ENCODE measurements at places on chromosomes 3 and 15.

- DNase-seq, result no peak
These were observed 39.8 kb downstream of the CGGBP1 start for GRCh38 chr3:88019024-88019423.

DNA sequence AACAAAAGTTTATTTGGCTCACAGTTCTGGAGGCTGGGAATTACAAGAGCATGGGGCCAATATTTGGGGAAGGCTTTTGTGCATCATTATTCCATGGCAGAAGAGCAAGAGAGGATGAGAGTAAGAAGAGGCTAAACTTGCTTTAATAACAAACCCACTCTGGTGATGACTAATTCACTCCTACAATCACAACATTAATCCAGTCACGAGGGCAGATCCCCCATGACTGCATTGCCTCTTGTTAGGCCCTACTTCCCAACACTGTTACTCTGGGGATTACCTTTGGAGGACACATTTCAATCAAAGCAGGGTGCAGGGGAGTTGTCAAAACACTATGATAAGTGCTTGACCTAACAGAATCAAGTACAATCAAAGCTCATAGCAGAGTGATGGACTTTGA, 181.7 kb downstream of the BBX start:
- DNase-seq, result no peak

DNA sequence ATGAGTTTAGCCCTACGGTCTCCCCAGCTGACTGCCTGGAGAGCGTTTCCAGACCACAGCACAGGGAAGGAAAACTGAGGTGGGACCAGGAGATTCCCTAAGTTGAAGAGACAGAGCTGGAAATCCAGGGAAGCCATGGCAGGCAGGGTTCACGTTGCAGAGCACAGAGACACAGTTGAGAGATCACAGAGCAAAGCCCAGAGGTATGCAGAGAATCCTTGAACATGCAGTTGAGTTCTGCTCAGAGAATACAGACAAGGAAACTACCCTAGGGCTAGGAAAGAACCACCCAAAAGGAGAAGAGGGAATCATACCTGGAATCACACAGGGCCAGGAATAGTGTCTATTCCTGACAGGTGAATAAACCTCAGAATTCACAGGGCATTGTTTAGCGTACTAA, 14.3 kb downstream of the SLC28A1 start:
- DNase-seq, result no peak

- no peak for DNase-seq
These were observed at the start of gene RBPMS2 for GRCh38 chr15:64775551-64776401. Gene RBPMS2, minus strand, starts transcription at chr15:64775589. Its CDS starts 270 bp downstream, at chr15:64775319.

- no peak for DNase-seq
These were observed 228.0 kb downstream of the XXYLT1 start for GRCh38 chr3:195042743-195043606.

GRCh38 chr3:56459104-56459496, 9.2 kb downstream of the ERC2 start:
- no peak for DNase-seq

DNA sequence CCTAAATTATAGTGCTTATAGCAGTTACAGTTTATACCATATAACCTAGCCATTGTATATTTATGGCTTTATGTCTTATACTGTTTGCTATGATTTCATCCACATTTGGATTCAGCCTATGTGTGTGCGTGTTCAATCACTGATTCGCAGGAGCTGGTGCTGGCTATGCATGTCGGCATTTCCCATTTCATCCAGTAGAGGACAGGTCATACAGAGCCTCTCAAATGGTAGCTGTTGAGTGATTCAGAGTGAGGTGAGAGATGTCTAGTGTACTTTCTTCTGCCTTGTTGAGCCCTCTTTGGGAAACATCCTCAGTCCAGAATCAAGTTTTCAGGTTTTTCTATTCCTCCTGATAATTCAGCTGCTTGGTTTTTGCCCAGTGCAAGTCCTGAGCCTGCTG, 76.1 kb downstream of the FRMD4B start:
- DNase-seq, result peak; percentile 24

DNA sequence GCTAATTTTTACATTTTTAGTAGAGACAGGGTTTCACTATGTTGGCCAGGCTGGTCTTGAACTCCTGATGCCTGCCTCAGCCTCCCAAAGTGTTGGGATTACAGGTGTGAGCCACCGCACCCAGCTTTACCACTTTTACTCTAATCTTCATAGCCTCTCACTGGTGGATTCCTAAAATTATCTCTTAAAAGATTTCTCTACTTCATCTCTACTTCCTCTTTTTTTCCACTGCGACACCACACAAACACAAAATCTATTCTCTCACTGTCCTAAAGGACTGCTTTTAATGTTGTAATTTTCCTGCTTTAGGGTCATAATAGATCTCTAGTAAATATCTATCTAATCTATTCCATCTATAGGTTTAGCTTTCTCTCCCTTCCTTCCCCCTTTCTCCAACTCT, 34.0 kb upstream of the TBL1XR1 start:
- no peak for DNase-seq

- no peak for DNase-seq
These were observed 13.4 kb downstream of the IFT57 start for GRCh38 chr3:108208831-108209230.

GRCh38 chr15:51731549-51732267, 5.7 kb downstream of the LYSMD2 start:
- no peak for DNase-seq

DNA sequence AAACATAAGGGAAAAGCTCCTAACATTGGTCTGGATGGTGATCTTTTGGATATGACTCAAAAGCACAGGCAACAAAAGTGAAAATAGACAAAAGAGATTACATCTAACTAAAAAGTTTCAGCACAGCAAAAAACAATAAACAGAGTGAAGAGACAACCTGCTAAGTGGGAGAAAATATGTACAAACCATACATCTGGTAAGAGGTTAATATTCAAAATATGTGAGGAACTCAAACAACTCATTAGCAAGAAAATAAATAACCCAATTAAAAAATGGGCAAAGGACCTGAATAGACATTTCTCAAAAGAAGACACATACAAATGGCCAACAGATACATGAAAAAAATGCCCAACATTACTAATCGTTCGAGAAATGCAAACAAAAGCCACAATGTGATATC, 19.0 kb upstream of the NR1I2 start:
- DNase-seq, result no peak

DNA sequence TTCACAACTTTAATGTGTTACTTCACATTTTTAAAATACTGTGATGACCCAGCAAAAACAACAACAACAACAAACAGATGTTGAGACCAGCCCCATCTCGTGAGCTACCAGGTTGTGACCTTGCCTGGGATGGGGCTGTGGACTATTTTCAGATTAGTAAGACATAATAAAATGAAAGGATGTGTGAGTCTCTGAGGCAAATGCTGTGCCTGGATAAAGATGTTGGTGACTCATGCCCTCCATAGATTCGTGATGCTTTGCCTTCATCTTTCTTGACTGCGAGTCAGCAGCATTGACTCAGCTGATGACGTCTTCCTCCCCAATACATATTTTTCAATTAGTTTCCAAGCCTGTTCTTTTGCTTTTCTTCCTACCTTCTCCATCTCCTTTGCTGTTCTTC, 453.0 kb upstream of the CFAP20DC start:
- no peak for DNase-seq

DNA sequence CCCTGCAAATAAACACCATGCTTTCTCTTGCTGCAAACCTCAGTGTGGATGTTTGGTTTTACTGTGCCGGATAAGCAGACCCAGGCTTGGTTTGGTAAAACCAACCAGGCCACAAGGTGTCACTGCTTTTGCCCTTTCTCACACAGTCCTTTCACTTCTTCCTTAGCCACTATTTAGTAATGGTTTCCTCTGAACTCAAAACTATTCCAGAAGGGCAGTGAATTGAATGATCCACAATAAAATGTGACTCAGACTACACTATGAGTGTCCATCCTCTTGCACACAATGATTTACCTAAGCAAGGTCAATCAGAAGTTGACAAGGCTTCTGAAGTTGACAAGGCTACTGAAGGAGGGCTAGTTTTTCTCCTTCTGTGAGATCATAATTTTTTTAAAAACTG, 552.4 kb upstream of the CCDC54 start:
- peak; percentile 4 for DNase-seq

DNA sequence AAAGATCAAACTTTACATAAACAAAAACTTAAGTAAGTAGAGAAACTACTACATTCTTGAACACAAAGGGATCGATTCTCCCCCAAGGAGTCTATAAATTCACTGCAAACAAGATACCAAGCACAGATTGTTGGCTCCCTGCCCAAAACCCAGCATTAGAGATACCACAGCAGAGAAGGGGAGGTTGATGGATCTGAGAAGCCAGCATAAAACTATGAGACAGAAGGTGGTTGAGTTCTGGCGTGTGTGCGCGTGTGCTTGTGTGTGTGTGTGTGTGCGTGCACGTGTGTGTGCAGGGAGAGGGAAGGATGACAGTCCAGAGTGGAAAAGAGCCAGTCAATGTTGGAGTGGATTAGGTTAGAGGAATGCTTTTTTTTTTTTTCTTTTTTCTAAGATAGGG, 143.2 kb upstream of the PRR20G start:
- DNase-seq, result peak; percentile 35

- no peak for DNase-seq
These were observed 169.4 kb downstream of the KLHL25 start for GRCh38 chr15:85625166-85625830.

- DNase-seq, result no peak
These were observed 43.3 kb downstream of the TUBGCP4 start for GRCh38 chr15:43414196-43414595.

GRCh38 chr3:56291953-56292352, 176.3 kb downstream of the ERC2 start:
- no peak for DNase-seq

GRCh38 chr15:69994429-69995205, 103.1 kb downstream of the TLE3 start:
- DNase-seq, result no peak

GRCh38 chr3:71776538-71776937, 8.4 kb downstream of the PROK2 start:
- no peak for DNase-seq

GRCh38 chr3:153137626-153138025, 24.4 kb upstream of the RAP2B start:
- no peak for DNase-seq

DNA sequence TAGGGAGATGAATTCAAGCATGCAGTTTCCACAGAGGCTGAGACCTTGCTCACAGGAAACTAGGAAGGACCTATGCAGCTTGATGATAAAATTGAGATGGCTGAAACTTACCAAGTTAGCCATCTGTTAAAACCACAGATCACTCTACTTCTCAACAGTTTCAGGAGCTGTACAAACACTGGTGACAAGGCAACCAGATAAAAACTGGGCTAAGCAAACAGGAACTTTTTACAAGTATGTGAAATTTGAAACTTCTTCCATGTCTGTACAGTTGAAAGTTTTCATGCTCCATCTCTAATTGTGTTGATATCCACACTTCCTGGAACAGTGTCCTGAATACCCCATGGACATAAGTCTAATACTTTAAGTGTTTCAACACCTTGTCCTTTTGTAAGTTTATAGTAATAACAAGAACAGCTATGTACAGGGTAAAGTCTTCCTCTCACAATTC, 78.2 kb downstream of the FAIM start:
- peak; percentile 89 for DNase-seq

DNA sequence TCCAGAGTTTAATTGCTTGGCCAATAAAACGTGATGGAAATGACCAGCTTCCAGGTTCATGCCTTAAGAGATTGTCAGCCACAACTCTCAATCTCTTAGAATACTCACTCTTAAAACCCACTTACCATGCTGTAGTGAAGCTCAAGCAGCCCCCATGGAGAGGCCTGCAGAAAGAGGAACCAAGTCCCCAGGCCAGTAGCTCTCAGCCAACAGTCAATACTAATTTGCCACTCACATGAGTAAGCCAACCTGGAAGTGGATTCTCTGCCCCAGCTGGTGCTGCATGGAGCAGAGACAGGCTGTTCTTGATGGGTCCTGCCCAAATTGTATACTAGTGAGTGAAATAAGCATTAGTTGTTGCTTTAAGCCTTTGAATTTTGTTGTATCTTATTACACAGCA, 155.9 kb downstream of the OXSM start:
- DNase-seq, result no peak

- DNase-seq, result no peak
These were observed 4.5 kb upstream of the IP6K1 start for GRCh38 chr3:49790626-49791411.

DNA sequence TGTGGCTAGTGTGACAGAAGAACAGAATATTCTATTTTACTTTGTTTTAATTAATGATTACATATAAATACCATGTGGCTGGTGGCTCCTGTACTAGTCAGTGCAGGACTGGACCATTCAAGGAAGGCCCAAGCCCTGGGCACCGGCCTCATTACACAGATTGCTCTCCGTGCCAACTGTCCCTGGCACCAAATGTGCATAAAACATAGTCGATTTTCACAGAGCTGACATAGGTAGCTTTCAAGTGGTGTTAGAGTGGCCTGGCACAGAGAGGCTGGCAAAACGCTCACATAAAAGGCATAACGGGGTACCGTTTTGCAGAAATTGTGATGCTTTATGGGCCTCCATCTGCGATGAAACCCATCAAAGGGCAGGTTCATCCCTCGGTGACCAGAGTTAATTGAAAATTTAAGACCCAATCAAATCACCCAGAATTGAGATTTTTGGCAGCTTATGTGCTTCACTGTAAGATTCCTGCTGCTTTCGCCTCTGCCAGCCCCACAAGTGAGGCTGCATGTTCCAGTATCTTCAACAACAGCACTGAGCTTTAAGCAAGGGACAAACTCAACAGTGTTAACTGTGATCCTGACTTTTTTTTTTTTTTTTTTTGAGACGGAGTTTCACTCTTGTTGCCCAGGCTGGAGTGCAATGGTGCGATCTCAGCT, 25.9 kb downstream of the RFTN1 start:
- no peak for DNase-seq

- DNase-seq, result peak; percentile 81
These were observed 31.9 kb upstream of the SPRED1 start for GRCh38 chr15:38220606-38221273.

DNA sequence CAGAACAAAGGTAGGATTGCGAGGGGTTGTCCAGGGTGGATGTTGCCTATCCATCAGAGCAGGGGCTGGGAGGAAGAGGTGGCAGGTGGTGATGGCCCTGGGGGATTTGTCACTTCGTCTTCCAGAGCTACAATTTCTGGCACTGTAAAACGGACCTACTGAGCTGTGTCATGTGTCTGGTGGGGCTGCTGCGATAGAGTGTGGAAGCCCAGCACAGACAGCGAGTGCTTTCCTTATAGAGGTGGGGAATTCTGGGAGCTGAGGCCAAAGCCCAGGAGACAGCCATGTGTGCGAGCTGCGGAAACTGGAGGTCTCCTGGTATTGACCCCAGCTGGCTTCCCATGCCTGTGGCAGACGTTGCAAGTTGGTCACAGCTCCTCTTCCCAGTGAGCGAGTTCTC, 61.2 kb upstream of the SEC22A start:
- no peak for DNase-seq

- DNase-seq, result no peak
These were observed 35.8 kb downstream of the ANAPC13 start for GRCh38 chr3:134449951-134450350.

GRCh38 chr3:124885466-124886167, 1.5 kb downstream of the ITGB5 start:
- DNase-seq, result no peak

DNA sequence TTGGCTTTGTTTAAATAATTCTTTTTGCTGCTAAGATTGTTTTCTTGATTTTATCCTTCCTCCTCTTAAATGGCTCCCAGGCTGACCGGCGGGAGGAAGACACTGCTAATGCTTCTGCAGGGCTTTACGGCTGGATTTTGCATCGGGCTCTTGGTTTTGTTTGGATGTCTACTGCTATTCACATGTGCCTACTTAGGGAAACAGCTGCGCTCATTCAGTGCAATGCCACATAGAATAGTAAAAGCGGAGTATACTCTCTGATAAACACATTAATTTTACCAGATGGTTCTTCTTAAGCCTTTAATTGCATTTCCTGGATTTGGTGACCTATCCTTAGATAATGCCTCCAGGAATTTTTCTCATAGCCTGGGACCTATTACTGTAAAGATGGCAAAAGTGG, 146.6 kb downstream of the THSD4 start:
- no peak for DNase-seq

Data from hematopoietic multipotent progenitor cell treated with erythropoietin and hydrocortisone succinate and interleukin-3 and kit ligand, for 8 days (in vitro differentiated cells).